Activated CD8-positive, alpha-beta T cell treated with anti-CD3 and anti-CD28 coated beads, Interleukin-2, amount 10 ng/mL, durations not matched to agents 7 days and 5 days (primary cell): ENCODE measurements at places on chromosomes 5 and 9. TPM values are rescaled to one million over a fixed set of nuclear protein-coding genes. Genes with fewer than 3 reads are reported as not detected.

- no peaks in the 10 kb centered on the region for H3K4me1 ChIP-seq
- H3K27me3 ChIP-seq, result no peaks in the 10 kb centered on the region
- DNase-seq, result peak; percentile 41
- H3K27ac ChIP-seq, result no peak overlapping the region
Measured at GRCh38 chr5:101678481-101679193, 617.4 kb downstream of the SLCO4C1 start.

- H3K36me3 ChIP-seq, result no peaks in the 10 kb centered on the region
- H3K27me3 ChIP-seq, result no peaks in the 10 kb centered on the region
- no peak overlapping the region for H3K27ac ChIP-seq
- DNase-seq, result no peak
Measured at GRCh38 chr5:145683431-145683830, 151.7 kb downstream of the PRELID2 start.

GRCh38 chr9:98375138-98375726 lies 119.8 kb upstream of the TBC1D2 start:
- no peak for DNase-seq
- no peaks in the 10 kb centered on the region for H3K36me3 ChIP-seq
- H3K4me1 ChIP-seq, result no peaks in the 10 kb centered on the region
- no peak overlapping the region for H3K4me3 ChIP-seq

DNA sequence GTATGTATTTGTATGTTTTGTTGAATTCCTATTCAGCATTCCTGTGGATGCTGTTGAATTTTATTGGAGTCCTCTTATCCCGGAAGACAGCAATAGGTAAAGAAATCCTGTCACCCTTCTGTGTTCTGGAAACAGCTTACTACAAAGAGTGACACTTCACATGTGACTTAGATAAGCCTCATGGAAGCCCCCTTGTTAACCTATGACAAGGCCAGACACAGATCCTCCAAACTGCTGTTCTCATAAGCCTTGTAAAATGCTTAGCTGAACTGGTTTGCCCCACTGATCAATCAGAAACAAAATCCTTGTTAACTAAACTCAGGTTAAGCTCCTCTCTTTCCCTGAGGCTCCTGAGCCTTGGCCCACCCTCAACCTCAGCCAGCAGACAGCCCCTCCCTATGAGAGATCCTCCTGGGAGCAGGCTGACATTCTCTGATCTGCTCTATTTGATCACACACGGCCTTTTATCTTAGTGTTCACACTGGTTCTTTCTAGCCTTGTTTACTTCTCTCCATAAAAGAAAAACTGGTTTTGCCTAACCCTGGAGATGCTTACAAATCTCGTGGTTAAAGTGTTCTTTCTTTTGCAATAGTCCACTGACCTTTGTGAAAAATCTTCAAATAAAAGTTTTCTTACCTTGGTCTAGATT lies 29.4 kb upstream of the ATP6V1G1 start:
- H3K4me1 ChIP-seq, result no peaks in the 10 kb centered on the region
- DNase-seq, result no peak
- no peak overlapping the region for H3K4me3 ChIP-seq

DNA sequence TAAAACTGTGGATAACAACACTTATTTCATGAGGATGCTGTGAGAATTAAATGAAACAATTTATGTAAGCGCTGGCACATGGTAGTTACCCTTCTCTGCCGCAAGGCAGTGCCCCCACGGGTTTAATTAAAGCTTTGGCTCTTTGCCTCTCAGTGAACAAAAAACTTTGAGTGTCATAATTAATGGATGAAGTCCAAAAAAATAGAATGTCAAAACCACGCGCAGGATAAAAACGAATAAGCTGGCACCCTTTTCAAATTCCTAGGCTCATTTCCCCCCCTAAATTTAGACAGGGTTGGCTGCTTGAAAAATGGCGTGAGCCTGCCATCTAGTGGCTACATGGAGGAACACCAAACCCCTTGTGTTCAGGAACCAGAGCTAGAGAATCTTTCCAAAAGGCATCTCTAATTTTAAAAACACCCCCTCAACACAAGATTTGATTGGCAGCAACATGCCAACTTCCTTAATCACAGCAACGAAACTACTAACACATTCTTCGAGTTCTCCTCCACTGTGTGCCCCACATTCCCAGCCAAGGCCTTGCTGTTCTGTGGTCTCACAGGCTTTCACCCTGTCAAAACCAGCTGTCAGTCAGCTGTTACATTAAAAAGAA lies 29.0 kb upstream of the CCNG1 start:
- H3K27me3 ChIP-seq, result peaks cover 11% of the 10 kb centered on the region
- H3K4me1 ChIP-seq, result peaks cover 11% of the 10 kb centered on the region
- DNase-seq, result peak; percentile 68
- H3K27ac ChIP-seq, result no peak overlapping the region
- no peaks in the 10 kb centered on the region for H3K36me3 ChIP-seq

IFNK gene
- total RNA-seq, result not detected

TXNDC8 gene
- total RNA-seq, result not detected

BRD8 gene
- 72.3 TPM for total RNA-seq
